NCI-H1092 (cell line): ENCODE measurements at places on chromosomes 6 and 20.

DNA sequence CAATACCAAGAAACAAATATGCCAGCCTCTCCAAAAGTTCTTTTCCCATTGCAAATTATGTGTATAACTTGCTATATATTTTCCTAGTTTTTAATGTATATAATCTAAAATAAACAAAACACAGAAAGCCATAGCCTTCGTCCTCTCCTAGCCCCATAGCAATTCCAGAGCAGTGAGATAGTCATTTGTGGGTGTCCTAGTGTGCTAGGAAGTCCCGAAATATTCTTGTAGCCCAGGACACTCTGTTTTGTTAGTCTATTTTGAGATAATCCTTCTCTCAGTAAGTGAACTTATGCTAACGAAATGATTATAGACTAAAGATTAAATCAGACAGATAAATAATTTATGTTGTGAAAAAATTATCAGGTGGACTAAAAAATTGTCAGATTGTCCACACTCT lies 90.7 kb downstream of the AIG1 start:
- no peak for DNase-seq

- no peak for DNase-seq
Observed at GRCh38 chr6:63269470-63269869, 50.3 kb downstream of the LGSN start.

DNA sequence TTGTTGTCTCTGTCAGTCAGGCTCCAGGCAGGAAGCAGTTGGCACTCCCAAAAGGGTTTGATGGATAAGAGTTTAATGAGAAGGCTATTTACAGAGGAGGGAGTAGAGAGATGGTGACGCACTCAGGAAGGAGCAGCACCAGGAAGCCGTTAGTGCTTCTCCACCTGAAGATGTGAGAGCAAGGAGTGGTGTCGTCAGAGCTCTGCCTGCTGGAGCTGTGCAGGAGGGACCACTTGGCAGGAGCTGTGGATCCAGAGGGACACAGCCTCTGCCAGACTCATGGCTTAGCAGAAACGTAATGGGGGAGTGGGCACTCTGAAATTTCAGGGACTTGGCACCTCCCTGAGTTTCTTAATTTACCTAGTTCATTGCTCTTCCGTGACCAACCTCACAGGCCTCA lies 16.8 kb downstream of the DAAM2 start:
- no peak for DNase-seq

GRCh38 chr6:91317247-91317835 lies 730.5 kb upstream of the MAP3K7 start:
- no peak for DNase-seq

DNA sequence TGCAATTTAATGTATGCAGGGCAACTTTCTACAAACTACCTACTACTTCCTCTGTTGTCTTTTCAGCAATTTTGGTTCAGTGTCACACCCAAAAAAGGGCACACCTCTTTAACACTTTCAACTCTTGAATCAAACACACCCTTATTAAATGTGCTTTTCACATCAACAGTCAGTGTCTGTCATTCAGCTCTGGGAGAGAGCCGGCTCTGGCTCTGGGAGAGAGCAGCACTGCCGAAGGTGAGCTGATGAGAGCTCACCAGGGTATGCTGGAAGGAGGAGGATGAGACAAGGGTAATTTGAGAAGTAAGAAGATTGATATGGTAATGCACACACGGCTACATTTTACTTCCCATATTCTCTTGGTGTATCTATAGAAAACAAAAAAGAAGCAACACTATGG lies 134.3 kb downstream of the RTN4IP1 start:
- no peak for DNase-seq

GRCh38 chr6:148221196-148221979 lies 121.2 kb upstream of the SASH1 start:
- no peak for DNase-seq

DNA sequence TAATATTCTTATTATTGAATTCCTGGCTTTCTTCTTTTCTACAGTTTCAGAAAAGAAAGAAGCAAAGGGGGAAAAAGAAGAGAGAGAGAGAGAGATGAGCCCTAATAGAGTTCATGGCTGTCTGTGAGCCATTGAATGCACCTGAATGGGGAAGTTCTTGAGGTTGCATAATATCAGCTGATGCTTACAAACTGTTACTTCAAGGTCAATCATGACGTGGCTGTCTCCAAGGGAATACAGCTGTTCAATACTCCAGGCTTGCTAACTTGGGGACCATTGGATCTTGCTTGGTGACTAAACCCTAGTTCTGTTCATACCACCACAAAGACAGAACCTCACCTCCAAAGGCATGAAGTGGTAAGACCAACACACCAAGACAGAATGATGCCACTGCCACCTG lies 180.4 kb downstream of the ADGRG6 start:
- DNase-seq: no peak

- no peak for DNase-seq
Observed at GRCh38 chr6:43869792-43870659, 100.0 kb downstream of the VEGFA start.

DNA sequence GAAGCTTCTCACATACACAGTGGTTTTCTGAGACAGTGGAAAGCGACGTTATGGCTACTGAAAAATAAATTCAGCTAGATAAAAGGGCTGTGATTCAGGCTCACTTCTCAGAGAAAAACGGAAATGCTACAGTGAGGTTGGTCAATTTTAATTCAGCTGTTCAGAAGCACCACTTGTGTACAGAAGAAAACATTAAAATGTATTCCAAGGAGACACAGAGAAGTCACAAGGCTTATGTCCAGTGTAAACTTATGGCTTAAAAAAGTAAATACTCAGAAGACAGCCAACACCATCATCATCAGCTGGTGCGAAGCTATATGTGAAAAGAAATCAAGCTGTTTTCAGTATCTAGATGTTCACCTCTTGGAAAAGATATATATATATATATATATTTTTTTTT lies 68.6 kb downstream of the ABHD12 start:
- DNase-seq: no peak

- DNase-seq: no peak
Observed at GRCh38 chr6:144365271-144365670, 80.1 kb downstream of the UTRN start.

DNA sequence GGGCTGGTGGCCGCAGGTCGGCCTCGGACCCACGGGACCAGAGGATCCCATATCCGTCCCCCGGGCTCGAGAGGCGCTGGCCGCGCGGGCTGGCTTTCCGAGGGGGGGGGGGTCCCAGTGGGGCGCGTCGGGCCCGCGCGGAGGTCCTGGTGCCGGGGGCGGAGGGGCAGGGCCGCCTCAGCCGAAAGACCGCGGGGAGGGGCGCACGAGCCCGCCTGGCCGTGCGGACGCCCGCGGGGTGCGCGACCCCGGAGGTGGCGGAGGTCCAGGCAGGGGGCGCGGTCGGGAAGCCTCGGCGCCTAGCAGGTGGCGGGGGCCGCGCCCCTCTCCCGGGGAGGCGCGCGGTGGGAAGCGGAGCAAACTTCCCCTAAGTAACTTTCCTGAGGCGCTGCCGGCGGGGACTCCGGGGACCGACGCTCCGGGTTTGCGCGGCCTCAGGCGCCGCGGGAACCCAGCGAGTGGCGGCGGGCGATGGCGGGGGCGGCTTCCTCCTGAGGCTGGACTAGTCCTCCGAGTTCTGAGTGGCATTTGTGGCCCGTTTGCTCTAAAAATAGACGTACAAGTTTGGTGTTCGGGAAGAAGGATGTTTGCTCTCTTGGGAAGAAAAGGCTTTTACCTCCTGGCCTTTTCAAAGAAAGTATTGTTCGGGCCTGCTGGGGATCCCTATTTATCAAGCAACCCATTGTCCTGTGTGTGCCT lies 26.5 kb upstream of the BTBD3 start:
- DNase-seq: peak; percentile 40

- no peak for DNase-seq
Observed at GRCh38 chr6:11006061-11006460, 38.0 kb downstream of the ELOVL2 start.

DNA sequence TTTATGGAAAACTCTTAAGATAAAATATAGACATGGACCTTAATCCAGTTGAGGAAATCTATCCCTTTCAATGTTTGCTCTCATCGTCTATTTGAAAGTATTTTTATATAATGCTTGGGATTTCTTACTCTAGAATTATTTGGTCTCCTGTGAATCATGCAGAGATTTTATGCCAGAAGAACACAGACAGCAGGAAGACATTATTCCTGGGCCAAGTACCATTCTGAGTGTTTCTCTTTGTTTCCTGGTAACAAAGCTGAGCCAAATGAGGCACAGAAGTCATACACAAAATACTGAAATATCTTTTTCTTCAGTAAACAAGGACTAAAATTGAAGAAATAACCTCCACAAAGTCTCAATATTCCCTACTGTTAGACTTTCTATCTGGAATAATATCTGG lies 538.2 kb upstream of the EYS start:
- DNase-seq: no peak

DNA sequence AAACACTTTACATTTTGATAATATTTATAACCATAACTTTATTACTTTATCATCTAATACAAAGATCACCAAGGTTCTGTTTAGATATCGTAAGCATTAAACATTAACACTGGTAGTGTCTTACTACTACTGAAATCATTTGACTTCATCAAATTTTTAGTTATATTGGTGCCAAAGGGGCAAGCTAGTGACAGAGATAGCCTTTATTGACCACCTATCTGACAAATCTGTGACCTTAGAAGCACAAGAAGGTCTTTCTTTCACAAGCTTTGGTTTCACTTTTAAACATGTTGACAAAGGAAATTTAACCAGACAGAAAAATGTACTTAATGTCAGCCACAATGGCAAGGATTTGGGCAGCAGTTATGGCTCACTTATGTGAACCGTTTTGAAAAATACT lies 50.7 kb upstream of the ENPP4 start:
- DNase-seq: no peak

- no peak for DNase-seq
Observed at GRCh38 chr20:41443691-41444090, 77.1 kb upstream of the EMILIN3 start.

DNA sequence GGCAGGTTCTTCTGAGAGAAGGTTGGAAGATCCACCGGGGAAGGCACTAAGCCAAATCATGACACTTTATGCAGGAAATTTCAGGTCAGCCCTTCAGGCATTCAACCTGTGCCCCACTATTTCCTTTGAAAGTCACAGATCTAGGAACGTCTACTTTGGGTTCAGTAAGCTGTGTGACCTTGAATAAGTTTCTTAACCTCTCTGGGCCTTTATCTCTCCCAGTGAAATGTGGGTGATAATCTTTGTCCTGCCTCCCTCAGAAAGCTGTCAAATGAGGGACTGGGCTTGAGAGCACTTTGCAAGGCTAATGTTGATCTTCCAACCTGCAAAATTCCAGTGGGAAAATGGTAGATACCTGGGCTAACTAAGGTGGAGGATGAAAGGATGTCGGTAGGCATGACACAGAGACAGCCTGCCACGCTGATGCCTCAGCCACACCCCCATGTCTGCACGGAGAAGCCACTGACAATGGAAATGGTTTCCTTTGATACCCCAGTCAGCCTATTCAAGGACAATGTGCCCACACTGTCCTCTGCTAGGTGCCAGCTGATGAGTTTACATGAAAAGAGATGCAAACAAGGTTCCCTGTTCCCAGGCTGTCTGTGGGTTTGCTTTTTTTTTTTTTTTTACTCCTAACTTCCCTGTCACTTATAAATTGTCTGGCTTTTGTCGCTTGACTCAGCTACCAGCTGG lies 9.3 kb downstream of the BNIP5 start:
- DNase-seq: no peak

- no peak for DNase-seq
Observed at GRCh38 chr6:20907486-20908071, 373.3 kb downstream of the CDKAL1 start.

GRCh38 chr6:155638200-155638599 lies 182.6 kb upstream of the NOX3 start:
- no peak for DNase-seq

- DNase-seq: no peak
Observed at GRCh38 chr6:157602521-157603295, 220.3 kb upstream of the SNX9 start.

DNA sequence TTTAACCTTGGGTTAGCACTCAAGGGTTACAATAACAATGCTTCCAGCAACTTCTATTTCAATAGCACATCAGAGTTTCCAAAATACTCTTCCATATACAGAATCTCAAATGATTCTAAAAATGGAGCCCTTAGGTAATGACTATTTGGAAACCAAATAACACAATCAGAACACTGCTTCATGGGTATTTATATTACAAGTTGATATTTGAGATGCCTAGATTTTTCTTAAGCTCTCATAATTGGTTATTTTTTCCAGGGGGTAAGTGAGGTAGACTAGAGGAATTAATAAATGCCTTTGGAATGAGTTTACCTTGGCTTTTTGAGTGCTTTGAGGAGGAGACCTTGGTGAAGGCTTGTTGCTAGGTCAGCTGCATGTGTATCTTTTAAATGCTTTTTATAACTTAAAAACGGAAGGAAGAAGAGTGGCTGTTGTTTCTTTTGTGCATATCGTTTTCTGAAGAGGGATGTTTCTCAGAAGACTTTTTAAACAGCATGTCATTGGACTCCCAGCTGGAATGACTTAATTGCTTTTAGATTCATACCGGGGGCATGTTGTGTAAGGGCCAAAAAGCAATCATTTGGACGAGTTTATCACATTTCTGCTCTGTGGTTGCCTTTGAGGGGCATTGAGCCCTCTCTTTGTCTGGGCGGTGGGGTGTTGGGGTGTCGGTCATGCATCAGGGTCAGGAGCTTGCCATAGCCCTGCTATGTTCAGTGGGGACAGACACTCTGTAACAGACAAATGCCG lies 186.0 kb downstream of the DTNBP1 start:
- no peak for DNase-seq

DNA sequence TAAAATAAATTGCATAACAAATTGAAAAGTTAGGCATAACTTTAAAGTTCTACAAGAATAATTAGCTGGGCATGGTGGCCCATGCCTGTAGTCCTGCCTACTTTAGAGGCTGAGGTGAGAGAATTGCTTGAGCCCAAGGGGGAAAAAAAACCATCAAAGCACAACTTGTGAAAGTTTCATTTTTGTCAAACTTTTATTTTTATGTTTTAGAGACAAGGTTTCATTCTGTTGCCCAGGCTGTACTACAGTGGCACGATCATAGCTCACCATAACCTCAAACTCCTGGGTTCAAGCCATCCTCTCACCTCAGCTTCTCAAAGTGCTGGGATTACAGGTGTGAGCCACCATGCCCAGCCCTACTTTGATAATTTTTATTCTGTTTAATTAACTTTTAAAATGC lies 14.2 kb downstream of the KATNA1 start:
- no peak for DNase-seq

DNA sequence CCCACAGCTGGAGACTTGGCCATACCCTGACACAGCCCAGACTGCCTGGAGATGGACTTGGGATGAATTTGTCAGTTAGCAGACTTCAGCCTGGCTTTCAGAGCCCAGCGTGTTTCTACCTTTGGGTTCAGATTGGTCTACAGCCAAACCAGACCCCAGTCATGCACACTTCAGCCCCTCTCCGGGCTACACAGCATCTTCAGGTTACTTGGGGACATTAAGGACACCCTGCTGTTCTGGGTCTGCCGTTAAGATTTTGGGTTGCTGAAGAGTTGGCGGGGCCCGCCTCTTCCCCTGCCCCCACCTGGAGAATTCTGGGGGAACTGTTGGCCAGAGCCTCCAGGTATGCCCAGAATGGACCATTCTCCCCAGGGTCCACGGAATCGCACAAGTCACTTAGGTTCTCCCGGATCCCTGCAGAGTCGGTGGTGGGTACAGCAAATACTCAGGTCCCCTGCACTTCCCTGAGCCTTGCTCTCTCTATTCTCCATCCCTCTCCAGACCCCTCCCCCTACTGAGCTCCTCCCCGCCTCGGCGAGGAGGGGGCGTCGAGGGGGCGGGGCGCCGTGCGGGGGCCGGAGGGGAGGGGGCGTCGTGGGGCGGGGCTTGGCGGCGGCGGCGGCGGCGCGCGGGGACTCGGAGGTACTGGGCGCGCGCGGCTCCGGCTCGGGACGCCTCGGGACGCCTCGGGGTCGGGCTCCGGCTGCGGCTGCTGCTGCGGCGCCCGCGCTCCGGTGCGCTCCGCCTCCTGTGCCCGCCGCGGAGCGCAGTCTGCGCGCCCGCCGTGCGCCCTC lies at the start of gene PTK7:
Gene PTK7, plus strand, starts transcription at position 645 of the 794 bp plus-strand sequence. CDS start 175 bp downstream, outside the sequence.
- peak; percentile 87 for DNase-seq
